Stomach (tissue), 19 donors: ENCODE measurements at places on chromosomes 3 and 15. TPM values are rescaled to one million over a fixed set of nuclear protein-coding genes. Genes with fewer than 3 reads are reported as not detected.

The BCHE gene
- total RNA-seq, result 1.3 TPM

DNA sequence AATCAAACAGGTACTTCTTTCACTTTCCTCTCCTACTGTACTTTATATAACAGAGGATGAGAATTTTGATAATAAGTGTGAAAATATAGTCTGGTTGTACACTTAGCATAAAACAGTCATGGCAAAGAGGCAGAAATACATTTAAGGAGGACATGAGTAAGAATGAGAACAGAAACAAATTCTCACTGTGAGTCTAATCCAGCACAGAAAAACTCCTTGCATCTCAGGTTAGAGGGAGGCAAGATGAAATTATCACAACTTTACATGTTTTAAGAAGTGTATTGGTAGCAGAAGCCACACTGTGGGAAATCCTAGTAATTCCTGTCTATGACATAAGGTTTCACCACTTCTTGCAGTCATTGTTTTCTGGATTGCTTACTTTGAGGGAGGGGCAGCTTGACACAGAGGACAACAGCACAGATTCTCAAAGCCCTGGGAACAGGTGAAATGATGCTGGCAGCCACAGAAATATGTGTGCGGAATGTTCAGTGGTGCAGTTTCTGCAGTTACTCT is 733.6 kb upstream of the GBE1 start:
- no peak for DNase-seq
- no peaks in the 10 kb centered on the region for H3K36me3 ChIP-seq
- H3K4me1 ChIP-seq, result no peaks in the 10 kb centered on the region
- no peaks in the 10 kb centered on the region for H3K27me3 ChIP-seq

GRCh38 chr15:42156243-42156922 is at the start of gene PLA2G4F:
PLA2G4F (minus strand) TSS chr15:42156636; CDS start chr15:42156549, 87 bp downstream.
- DNase-seq, result peak; percentile 82
- H3K36me3 ChIP-seq, result peaks cover 29% of the 10 kb centered on the region
- peaks cover 49% of the 10 kb centered on the region for H3K4me1 ChIP-seq
- H3K4me3 ChIP-seq, result peak within 1 kb of the TSS; percentile 37

GRCh38 chr15:71332431-71333004 is 217.2 kb downstream of the THSD4 start:
- no peak for DNase-seq
- no peak overlapping the region for H3K4me3 ChIP-seq
- H3K27ac ChIP-seq, result peak overlapping the region; percentile 2
- no peaks in the 10 kb centered on the region for H3K36me3 ChIP-seq

GRCh38 chr15:101444015-101444414 is 45.5 kb downstream of the PCSK6 start:
- H3K27me3 ChIP-seq, result no peaks in the 10 kb centered on the region
- DNase-seq, result no peak
- H3K27ac ChIP-seq, result peak overlapping the region; percentile 46

The CMTM7 gene
- 54.9 TPM for total RNA-seq

GRCh38 chr3:169812332-169813235 is at the start of the genes LRRC34 and LRRIQ4:
LRRC34 (minus strand) TSS chr3:169812904; CDS start chr3:169812548, 356 bp downstream.
LRRIQ4 (plus strand) TSS chr3:169812870; CDS start chr3:169821922, 9,052 bp downstream.
- no peaks in the 10 kb centered on the region for H3K36me3 ChIP-seq
- H3K27ac ChIP-seq, result peak within 1 kb of the TSS; percentile 81
- DNase-seq, result peak; percentile 73
- H3K27me3 ChIP-seq, result no peaks in the 10 kb centered on the region
- peak within 1 kb of the TSS; percentile 66 for H3K4me3 ChIP-seq
- peaks cover 35% of the 10 kb centered on the region for H3K4me1 ChIP-seq
